Mammary epithelial cell (primary cell): ENCODE measurements at places on chromosomes 5 and 9.

DNA sequence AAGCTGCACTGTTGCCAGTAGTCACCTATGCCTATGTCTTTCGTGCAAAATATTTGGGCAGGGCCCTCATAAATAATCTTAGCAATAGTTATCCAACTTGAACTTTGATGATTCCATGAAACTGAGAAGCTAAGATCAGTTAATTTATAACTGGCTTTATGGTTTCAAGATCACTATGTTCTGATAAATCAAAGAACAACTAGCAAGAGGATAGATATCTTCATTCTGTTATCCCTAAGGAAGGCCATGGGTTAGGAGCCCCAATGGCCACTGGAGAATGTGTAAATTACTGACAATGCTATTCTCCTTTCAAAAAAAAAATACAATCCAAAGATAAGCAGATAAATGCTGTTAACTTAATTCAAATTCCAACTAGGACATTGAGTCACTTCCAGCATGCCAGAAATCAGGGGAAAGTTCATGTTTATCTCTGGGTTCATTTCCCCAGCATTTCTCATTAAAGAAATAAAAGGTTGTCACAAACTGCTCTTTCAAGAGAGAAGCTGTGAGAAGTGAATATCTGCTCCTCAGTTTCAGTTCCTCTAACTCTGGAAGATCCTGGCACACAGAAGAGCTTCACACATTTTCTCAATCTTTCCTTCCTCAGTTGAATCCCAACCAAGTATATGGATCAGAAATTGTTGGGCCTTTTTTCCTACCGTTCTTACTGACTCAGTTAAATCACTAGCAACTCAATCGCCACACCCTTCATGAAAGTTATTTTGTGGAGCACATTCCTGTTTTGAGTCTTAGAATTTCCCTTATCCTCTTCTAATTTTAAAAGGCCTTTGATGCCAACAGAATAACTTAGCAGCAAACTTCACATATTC is 59.6 kb upstream of the SLC1A1 start:
- no peak for DNase-seq

DNA sequence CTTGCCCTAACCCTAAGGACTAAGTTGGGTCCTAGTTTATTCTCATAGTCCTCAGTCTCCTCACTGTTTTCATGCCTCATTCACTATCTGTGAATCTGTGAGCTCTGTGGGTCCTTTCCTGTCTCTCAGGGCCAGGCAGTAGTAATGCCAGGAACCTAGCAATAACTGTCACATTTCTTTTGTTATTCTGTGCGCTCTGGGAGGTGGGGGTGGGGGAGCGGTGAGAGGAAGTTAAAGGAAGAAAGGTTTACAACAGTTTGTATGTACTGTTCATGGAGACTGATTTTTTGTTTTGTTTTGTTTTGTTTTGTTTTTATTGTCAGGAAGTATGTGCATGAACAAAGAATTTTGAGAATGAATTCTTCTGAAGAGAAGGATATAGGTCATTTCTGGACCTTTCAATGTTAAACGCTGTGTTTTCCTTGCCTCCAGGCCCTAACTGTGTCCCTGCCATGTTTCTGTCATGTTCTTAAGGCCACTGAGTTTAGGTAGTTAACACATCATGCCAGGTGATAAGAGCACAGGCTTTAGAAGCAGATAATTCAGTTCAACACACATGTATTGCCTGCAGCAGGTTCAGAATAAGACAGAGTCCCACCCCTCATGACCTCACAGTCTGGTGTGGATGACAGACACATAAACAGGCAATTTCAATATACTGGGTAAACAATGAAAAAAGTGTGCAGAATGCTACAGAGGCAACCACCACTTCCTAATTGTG is 13.3 kb upstream of the FEM1C start:
- no peak for DNase-seq

DNA sequence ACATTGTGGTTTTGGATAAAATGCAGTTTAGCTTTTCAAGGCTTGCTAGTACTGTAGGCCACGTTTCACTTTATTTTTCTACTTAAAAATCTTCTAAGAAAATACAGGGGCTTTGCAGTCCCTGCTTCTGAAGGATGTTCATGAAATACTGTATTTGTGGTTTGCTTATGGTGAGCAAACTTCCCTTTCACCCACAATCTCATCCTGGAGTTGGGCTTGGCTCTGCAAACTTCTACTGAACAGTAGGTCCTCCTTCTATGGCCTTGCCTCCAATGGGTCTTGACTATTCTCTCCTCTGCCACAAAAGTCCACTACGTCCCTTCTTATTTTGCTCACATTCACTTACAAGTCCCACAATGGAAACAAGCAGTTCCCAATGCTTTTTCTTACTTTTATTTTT is 502.7 kb upstream of the KLF4 start:
- no peak for DNase-seq

DNA sequence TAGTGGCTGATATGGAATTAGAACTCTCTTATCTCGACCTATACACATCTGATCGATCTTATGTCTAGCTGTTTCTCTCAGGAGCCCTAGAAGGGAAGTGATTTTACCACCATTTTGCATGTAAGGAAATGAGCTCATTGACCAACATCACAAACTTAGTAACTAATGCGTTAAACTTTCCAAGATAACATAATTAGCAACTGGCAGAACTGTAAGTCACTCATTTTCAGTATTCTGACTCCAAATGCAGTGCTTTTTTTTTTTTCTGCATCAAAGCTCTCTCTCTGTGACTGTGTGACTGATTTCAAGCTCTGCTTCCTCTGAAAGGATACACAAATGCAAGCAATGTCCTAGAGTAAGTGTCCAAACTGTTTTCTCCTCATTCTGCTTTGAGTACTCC is 68.1 kb upstream of the FBXL7 start:
- no peak for DNase-seq

GRCh38 chr5:159017786-159018185 is 81.9 kb downstream of the EBF1 start:
- DNase-seq: peak; percentile 26
